ENCODE measurements at places on chromosomes 2 and 18. TPM values are rescaled to one million over a fixed set of nuclear protein-coding genes. Genes with fewer than 3 reads are reported as not detected.

CXCR4 gene
- total RNA-seq, result 3.6 TPM

CHRNA1 gene
- 0.76 TPM for total RNA-seq

LYG2 gene
- total RNA-seq, result not detected

- no peak for DNase-seq
Measured at GRCh38 chr2:226730481-226730880, 69.1 kb downstream of the IRS1 start.

UGT1A7 gene
- total RNA-seq, result 5.4 TPM

DNA sequence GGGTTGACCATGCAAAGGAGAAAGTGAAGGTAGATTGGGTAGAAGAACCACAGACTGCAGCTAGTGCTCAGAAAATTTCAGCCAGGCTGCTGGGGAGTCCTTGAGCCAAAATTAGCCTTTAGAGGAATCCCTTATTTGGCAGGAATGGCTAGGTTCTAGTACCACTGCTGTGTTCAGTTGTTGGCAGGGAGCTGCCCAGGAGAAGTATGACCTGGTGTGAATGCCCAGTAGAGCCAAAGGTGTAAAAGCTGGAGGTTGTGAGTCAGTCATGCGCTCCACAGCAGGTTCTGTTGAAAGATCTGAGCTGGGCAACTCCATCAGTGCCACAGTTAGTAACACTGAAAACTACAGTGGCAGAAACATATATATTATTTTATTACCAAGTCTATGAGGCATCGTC lies 36.4 kb upstream of the TBR1 start:
- DNase-seq, result no peak
